ENCODE measurements at places on chromosomes 5 and 9.
A peak's percentile ranks its signal among the peaks of the same experiment; 100 is the strongest.

DNA sequence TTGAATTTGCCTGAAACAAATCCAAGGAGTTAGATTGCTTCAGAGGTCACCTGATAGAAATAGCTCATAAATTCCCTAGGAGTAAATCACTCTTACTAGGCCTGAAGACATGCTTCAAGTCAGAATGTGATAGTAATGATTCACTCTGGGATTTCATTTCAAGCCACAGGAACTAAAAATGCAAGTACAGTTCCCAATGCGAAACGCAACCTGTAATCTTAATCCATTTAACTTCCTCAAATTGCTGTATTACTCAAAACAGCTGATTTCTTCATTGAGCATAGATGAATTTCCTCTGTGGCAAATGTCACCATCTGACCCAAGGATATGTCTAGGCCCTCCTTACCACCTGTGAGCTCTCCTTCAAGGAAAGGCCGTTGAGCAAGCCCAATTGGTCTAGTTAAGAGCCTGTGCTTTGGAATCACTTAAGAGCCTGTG, 32.1 kb upstream of the IL6ST start:
- peak; percentile 45 for DNase-seq

DNA sequence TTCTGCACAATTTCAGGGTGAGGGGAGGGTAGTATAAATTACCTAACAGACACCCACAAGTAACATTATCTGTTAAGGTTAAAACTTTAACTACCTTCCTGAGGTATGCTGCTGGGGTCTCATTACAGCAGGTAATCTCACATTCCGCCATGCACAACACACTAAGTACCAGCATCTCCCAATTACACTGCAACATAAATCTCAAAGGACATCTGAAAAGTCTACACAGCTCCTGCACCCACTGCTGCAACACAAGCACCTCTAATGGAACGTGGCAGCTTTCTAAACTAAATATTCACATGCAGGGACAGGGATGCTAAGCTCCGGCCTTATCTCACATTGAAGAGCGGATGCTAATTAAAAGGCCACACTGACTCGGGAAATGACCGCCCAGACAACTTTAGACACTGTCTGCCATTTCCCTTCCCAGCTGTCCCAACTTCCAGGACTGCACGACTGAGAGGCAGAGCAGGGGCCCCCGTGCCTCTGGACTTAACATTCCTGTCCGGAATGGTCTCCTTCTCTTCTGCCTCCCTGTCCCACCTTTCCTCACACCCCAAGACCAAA, 45.9 kb downstream of the PSMB7 start:
- DNase-seq: no peak

GRCh38 chr5:4246447-4246846, 650.8 kb downstream of the IRX1 start:
- DNase-seq: no peak

DNA sequence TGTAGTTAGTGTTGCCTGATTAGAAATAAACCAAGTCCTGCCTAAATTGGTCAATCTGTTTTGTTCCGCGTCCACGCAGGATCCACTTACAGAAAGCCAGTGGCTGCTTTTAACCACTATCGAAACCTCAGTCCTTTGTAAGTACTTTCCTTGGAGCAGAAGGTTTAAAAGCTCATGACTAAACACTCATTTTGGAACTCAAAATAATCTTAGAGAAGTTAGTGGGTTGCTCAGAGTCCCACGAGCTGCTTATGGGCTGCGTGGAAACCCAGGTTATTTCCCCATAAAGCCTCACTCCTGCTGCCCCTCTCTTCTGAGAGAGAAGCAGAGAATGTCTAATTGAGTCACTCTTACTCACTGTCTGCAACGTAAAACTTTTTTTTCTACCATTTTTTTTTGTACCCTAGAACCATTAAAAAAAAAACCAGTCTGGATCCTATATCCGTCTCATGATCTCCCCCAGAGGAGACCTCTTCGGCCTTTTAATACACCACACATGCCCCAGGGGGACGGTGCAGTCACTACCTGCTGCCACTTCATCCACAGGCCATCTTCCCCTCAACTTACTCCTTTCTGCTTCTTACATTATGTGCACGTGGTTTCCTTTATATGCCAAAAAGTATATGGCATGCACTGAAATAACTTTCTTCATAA, 7.6 kb downstream of the BASP1 start:
- DNase-seq: no peak

GRCh38 chr9:97876061-97876460, 23.0 kb downstream of the FOXE1 start:
- DNase-seq: no peak

GRCh38 chr9:2745560-2746380, 28.5 kb downstream of the KCNV2 start:
- DNase-seq: no peak

DNA sequence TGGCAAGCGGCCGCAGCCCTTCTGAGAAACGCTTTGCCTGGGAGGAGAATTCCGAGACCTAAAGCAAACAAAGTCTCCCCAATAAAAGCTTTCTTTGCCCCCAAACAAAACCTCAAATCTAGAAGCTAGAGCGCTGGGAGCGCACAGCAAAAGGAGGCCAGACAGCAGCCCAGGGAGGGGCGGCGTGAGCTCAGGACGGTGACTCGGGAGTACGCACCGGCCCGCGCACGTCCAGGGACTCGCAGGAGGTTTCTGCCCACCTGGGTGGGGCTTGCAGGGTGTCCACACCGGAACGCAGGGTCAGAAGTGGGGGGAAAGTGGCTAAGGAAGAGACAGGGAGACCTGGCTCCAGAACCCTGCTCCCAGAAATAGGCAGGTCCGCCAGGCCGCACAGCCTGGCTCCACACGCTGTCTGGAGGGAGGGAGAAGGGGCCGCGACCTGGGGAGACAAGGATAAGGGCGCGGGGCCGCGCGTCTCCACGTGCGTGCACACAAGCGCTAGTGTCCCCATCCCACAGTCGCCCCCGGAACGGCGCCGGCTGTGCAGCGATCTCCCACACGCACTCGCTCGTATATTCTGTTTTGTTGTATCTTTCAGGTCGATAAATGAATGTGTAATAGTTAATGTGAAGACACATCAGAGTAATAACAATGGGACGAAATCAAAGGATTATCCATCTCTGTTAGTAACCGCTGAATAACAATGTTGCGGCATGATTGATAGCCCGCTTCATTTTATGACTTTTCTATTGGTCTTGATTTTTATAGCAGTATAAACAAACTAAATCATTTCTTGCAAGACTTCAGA, 2.3 kb upstream of the OTP start:
- DNase-seq: no peak

GRCh38 chr5:71877511-71877910, 158.4 kb downstream of the CARTPT start:
- no peak for DNase-seq

DNA sequence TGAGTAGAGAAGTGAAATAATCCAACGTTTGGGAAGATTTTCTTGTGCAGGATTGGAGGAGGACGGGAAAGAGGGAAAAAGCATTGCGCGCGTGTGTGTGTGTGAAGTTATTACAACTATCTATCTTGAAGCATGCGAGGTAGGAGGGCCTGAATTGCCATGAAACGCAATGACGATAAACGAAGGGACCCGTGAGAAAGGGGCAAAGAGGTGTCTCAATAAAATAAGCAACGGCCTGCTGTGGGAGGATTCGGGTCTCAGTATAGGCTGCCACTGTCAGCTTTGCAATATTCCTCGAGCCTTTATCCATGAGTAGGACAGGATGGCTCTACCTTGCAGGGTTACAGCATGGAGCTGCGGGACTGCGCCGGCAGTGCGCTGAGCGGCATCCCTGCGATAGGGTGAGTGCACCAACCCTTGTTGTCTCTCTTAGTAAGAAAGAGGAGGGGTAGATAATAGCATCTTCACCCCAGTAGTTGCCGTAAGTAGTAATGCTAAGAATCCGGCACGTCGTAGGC, 631 bp upstream of the RCL1 start:
- no peak for DNase-seq

DNA sequence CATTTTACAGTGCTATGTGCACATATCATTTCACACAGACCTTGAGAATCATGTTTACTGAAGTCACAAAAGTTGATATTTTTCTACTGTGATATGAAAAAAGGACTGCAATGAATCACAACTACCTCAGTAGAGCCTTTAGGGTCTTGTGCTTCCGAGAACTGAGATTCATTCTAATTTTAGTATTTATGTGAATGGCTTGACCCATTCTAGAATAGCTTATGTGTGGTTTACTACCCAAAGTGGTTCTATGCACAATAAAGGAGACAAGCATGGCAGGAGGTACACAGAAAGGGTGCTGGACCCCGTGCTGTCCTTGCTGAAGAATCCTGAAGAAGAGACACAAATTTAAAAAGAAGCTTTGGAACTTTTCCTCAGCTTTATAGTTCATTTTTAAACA, 28.2 kb downstream of the MEF2C start:
- no peak for DNase-seq

DNA sequence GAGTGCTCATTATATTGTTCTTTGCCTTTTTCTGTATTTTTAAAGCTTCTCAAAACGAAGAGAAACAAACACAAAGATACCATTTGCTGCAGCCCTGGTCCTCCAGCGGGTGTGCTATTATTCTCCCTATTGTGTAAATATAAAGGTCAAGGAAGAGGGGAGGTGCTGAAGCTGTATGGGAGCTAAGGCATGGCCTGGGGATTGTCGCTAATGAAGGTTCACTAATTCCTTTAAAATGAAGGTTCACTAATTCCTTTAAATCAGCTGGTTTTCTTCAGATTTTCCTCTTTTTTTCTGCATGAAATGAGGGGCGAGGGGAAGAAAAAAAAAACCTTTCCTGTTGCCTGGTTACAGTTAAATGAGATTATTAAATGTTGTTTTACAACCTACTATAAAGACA, 74.5 kb upstream of the MAP1B start:
- DNase-seq: no peak

DNA sequence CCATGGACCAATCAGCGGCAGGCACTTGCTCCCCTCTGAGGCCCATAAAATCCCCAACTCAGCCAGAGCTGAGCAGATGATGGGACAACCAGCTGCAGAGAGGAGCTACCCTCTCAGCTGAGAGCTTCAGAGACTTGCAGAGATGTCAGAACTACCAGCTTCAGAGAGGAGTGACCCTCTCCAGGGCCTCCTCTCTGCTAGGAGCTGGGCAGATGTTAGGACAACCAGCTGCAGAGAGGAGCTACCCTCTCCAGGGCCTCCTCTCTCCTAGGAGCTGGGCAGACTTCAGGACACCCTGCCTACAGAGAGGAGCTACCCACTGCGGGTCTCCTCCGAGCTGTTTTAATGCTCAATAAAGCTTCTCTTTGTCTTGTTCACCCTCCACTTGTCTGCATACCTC, 3.0 kb upstream of the AUH start:
- DNase-seq: no peak

DNA sequence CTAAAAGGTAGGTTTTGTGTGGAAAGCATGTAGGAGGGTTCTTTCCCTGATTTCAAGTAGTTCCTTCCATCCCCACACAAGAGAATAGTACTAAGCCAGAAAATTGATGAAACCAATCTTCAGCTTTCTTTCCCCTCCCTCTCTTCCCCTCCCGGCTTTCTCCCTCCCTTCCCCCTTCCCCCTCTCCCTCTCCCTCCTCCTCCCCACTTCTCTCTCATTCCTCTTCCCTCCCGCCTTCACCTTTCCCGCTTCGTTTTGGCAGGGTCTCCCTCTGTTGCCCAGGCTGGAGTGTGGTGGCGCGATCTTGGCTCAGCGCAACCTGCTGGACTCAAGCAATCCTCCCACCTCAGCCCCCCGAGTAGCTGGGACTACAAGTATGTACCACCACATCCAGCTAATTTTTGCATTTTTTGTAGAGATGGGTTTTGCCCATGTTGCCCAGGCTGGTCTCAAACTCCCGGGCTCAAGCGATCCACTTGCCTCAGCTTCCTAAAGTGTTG, 85.8 kb downstream of the ZCCHC7 start:
- no peak for DNase-seq

DNA sequence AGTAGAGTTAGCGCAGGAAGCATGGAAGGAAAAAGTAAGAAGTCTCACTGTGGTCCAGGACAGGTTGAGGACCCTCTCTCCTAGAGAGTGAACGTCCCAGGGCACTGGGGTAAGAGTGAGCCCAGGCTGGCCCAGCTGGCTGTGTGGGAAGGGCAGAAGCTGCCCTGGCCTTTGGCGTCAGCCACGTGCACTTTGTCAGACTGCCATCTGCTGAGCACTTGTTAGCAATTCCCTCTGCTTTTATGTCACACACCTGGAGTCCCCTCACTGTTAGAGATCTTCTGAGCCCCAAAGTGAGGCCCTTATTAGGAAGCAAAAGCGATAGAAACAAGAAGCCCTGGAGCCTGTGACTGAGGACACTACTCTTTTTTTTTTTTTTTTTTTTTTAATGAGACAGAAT, 79.1 kb downstream of the UGCG start:
- peak; percentile 66 for DNase-seq

- no peak for DNase-seq
Observed at GRCh38 chr9:30630459-30630858, 1754.0 kb upstream of the ACO1 start.

DNA sequence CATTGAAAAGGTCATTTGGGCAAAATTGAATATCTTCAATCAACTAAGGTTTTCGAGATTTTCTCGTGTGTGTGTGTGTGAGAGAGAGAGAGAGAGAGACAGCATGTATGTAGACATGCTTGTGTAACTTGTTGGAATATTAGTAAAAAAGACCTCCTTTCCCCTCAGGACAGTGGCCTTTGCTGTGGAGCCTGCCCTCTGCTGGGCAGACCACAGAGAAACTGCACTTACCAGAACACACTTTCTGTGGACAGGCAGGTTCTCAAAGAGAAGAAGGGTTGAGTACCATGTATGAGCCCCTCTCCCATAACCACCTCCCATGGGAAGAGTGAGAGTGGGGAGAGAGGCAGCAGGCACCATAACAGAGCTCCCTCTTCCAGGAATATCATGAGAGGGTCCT, 45.6 kb downstream of the CFAP90 start:
- DNase-seq: no peak

GRCh38 chr5:3325201-3325971, 270.2 kb upstream of the IRX1 start:
- peak; percentile 93 for DNase-seq

Measured in NCI-H524 treated with DMSO at 0.1 percent for 48 hours (cell line).